ENCODE measurements at places on chromosomes 2 and 18. TPM values are rescaled to one million over a fixed set of nuclear protein-coding genes. Genes with fewer than 3 reads are reported as not detected.

Gene TUBB8B
- total RNA-seq, result not detected

Gene HOXD8
- not detected for total RNA-seq

Gene SIX2
- total RNA-seq, result 0.12 TPM

Gene IGFBP2
- total RNA-seq, result 3.6 TPM

Gene DYNAP
- total RNA-seq, result not detected

Gene GALNT5
- not detected for total RNA-seq

Gene HOXD4
- total RNA-seq, result not detected

Gene TRABD2A
- 35.1 TPM for total RNA-seq

Gene MAL
- total RNA-seq, result 93.8 TPM

Gene TBR1
- total RNA-seq, result 0.05 TPM

Gene QPCT
- total RNA-seq, result 0.35 TPM

Gene FRZB
- not detected for total RNA-seq

Gene PNPT1
- 21.6 TPM for total RNA-seq

Gene ANO7
- 0.72 TPM for total RNA-seq

Gene HYCC2
- 31.5 TPM for total RNA-seq

Gene SLC5A7
- total RNA-seq, result not detected

DNA sequence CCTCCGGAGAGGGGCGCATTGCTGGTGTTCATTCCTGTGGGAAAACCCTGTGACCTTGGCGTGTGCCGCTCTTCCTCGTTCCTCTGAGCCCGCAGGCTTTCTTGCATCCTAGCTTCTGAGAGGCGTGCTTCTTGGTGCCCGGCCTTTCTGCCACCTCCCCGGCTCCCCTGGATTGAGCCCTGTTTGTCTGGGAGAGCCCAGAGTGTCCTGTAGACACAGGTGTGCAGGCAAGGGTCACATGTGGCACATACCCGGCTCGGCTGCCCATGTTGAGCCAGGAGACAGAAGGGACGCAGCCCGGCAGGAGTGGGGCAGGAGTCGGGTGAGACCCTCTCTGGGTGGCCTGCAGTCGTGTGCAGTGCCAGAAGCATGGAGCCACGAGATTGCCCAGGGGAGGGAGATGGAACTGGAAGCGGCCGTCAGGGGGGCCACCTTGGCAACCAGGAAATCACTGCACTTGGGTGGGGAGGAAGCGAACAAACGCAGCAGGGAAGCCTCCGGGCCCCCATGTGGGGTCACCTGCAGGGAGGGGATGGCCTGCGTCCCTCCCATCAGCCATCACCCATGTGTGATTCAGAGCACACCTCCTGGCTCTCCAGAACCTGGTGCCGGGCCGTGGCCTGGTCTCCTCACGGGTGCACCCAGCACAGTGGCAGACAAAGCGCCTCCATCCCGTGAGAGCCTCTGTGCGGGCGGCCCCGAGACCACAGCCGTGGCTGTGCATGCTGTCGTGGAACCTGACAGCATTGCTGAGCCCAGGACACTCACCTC, 92.9 kb downstream of the SH3BP4 start:
- H3K4me3 ChIP-seq, result no peak overlapping the region
- no peak for DNase-seq
- no peaks in the 10 kb centered on the region for H3K36me3 ChIP-seq
- H3K4me1 ChIP-seq, result peaks cover 14% of the 10 kb centered on the region
- H3K27ac ChIP-seq, result no peak overlapping the region
- peaks cover 9% of the 10 kb centered on the region for H3K27me3 ChIP-seq

DNA sequence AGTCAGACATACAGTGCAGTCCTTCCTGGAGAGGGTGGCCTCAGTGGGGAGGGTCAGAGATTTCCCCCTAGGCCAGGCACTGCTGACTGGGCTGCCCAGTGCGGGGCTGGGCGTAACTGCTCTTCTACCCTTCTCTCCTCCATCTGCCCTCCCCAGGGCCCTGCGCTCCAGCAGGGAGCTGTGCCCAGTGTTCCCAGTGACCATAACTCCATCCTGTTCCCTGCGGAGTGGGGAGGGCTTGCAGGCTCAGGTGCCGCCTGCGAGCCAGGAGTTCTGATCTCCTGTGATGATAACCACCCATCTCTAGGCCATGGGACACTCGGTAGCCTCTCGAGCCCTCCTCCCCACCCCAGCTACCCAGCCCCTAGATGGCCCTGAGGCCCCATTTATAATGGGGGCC, 107.6 kb downstream of the SMAD7 start:
- DNase-seq, result no peak
- H3K27me3 ChIP-seq, result no peaks in the 10 kb centered on the region
- peaks cover 2% of the 10 kb centered on the region for H3K36me3 ChIP-seq
- no peak overlapping the region for H3K4me3 ChIP-seq

GRCh38 chr2:237231593-237231992, 145.9 kb downstream of the COPS8 start:
- peaks cover 56% of the 10 kb centered on the region for H3K27me3 ChIP-seq
- H3K36me3 ChIP-seq, result no peaks in the 10 kb centered on the region
- H3K4me1 ChIP-seq, result peaks cover 15% of the 10 kb centered on the region
- no peak for DNase-seq
- no peak overlapping the region for H3K27ac ChIP-seq

GRCh38 chr2:235981631-235982030, 186.6 kb downstream of the GBX2 start:
- H3K27ac ChIP-seq, result no peak overlapping the region
- H3K36me3 ChIP-seq, result no peaks in the 10 kb centered on the region
- H3K4me1 ChIP-seq, result no peaks in the 10 kb centered on the region
- H3K4me3 ChIP-seq, result no peak overlapping the region
- H3K27me3 ChIP-seq, result peaks cover 19% of the 10 kb centered on the region
- no peak for DNase-seq

- peaks cover 19% of the 10 kb centered on the region for H3K27me3 ChIP-seq
- no peak overlapping the region for H3K27ac ChIP-seq
- H3K4me1 ChIP-seq, result peaks cover 22% of the 10 kb centered on the region
- H3K36me3 ChIP-seq, result no peaks in the 10 kb centered on the region
- peak; percentile 48 for DNase-seq
- peak overlapping the region; percentile 53 for H3K4me3 ChIP-seq
Measured at GRCh38 chr2:226423498-226423960, 376.1 kb downstream of the IRS1 start.

GRCh38 chr2:143433251-143433650, 304.0 kb downstream of the ARHGAP15 start:
- DNase-seq, result no peak
- no peaks in the 10 kb centered on the region for H3K36me3 ChIP-seq
- H3K27ac ChIP-seq, result peak overlapping the region; percentile 27
- H3K4me3 ChIP-seq, result no peak overlapping the region
- peaks cover 22% of the 10 kb centered on the region for H3K4me1 ChIP-seq

DNA sequence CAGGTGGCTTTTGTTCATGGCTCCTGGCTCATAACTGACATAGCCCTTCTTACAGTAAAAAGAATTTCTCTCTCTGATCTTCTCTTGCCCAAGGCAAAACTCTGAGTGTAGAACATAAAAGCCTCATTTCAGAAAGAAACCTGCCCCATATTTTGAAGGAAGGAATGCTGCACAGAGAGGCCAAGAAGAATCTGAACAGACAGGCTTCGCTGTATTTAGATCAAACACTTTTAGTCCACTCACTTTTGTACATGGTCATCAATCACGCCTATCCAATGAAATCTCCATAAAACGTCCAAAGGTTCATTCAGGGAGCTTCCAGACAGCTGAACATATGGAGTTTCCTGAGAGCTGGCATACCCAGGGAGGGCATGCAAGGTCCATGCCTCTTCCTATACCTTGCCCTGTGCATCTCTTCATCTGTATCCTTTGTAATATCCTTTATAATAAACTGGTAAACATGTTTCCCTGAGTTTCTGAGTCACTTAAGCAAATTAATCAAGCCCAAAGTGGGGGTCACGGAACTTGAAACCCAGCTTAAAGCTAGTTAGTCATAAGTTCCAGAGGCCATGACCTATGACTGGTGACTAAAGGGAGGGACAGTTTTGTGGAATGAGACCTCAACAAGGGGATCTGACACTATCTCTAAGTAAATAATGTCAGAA, 62.5 kb upstream of the TMEM247 start:
- no peak for DNase-seq
- H3K4me3 ChIP-seq, result no peak overlapping the region
- peaks cover 4% of the 10 kb centered on the region for H3K4me1 ChIP-seq
- H3K27me3 ChIP-seq, result no peaks in the 10 kb centered on the region

- H3K4me3 ChIP-seq, result no peak overlapping the region
- no peaks in the 10 kb centered on the region for H3K4me1 ChIP-seq
- H3K27ac ChIP-seq, result no peak overlapping the region
- H3K36me3 ChIP-seq, result no peaks in the 10 kb centered on the region
- H3K27me3 ChIP-seq, result peaks cover 4% of the 10 kb centered on the region
Measured at GRCh38 chr2:199744724-199745123, 106.3 kb downstream of the FTCDNL1 start.

- H3K36me3 ChIP-seq, result no peaks in the 10 kb centered on the region
- no peak for DNase-seq
- H3K4me1 ChIP-seq, result peaks cover 56% of the 10 kb centered on the region
- peak overlapping the region; percentile 77 for H3K27ac ChIP-seq
- H3K4me3 ChIP-seq, result peak overlapping the region; percentile 71
Measured at GRCh38 chr2:169105476-169105875, 36.1 kb downstream of the DHRS9 start.

DNA sequence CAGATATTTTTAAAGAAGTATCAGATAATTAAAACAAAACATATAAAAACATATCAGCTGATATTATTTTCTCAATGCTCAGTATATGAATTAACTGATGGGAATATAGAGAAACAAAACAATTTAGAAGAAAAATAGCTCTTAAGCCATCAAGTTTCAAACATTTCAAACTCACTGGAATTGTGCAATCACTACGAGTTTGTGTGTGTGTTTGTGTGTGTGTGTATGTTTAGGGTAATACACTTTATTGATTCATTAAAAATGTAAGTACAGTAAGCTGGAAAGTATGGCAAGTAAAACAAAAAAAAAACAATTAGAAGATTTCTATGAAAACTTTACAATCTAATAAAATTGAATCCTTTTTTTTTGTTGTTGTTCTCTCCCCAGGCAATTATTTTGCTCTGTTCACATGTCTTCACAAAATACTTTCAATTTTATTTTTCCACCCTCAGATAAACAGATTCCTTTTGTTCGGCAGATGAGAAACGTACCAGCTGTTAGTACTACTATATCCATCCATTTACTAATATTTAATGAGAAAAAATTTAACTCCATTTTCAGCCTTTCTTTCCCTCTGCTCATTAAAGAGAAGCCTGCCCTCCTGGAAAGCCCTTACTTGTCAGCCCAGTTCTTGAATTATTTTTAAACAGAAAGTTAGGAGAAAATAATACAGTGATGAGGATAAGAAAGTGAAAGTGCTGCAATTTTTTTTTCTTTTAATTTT, 87.6 kb downstream of the SLC8A1 start:
- no peak for DNase-seq
- H3K4me1 ChIP-seq, result peaks cover 8% of the 10 kb centered on the region
- H3K27ac ChIP-seq, result no peak overlapping the region
- no peaks in the 10 kb centered on the region for H3K36me3 ChIP-seq
- peak overlapping the region; percentile 5 for H3K4me3 ChIP-seq

DNA sequence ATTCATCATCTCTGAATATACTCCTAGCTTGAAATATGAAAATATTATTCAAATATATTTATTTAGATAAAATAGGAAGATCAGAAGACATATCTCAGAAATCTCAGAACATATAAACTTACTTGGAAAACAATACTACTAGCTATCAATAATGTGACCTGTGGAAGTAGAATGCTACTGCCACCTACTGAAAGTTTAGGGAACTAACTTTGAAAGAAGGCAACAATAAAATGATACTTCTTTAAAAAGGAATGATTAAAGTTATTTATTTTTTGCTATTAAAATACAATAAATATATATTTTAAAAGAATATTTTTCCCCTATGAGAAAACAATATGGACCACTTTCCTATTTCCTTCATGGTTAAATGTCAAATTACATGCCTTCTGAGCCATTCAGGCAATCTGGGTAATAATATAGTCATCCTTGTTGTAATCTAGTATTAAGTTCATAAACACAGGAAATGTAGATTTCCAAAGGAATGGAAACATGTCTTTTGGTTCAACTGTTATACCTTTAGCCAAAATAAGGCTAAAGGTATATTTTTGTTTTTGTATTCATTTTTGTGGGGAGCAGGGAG, 26.0 kb downstream of the ACADL start:
- H3K27ac ChIP-seq, result no peak overlapping the region
- H3K4me3 ChIP-seq, result no peak overlapping the region
- DNase-seq, result no peak
- no peaks in the 10 kb centered on the region for H3K36me3 ChIP-seq
- no peaks in the 10 kb centered on the region for H3K4me1 ChIP-seq

DNA sequence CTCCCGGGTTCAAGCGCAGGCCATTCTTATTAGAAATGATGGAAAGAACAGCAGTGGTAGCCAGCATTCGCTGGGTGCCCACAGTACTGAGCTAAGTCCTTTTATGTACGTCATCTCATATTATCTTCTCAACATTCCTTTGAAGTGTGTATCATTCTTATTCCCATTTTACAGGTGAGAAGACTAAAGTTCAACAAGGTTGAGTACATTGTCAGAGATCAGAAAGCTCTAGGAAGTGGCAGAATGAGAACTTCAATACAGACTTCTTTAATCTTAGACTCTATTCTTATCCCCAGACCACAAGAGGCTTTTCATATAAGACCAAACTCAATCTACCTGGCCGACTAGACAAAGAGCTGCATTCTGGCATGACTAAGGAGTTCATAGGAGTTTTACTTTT, 86.7 kb downstream of the NPAS2 start:
- H3K27ac ChIP-seq, result no peak overlapping the region
- H3K4me3 ChIP-seq, result no peak overlapping the region
- peaks cover 17% of the 10 kb centered on the region for H3K4me1 ChIP-seq
- DNase-seq, result no peak

- DNase-seq, result peak; percentile 44
- H3K36me3 ChIP-seq, result peaks cover 70% of the 10 kb centered on the region
- no peaks in the 10 kb centered on the region for H3K27me3 ChIP-seq
- peak overlapping the region; percentile 97 for H3K27ac ChIP-seq
- H3K4me3 ChIP-seq, result peak overlapping the region; percentile 80
Measured at GRCh38 chr2:102367331-102367971, 11.9 kb downstream of the IL18R1 start.

- H3K27me3 ChIP-seq, result peaks cover 54% of the 10 kb centered on the region
- H3K27ac ChIP-seq, result no peak overlapping the region
- DNase-seq, result no peak
- peak overlapping the region; percentile 80 for H3K4me3 ChIP-seq
- H3K4me1 ChIP-seq, result peaks cover 14% of the 10 kb centered on the region
Measured at GRCh38 chr18:26657631-26658581, 109.6 kb upstream of the KCTD1 start.

GRCh38 chr2:50535971-50536759, 495.8 kb downstream of the NRXN1 start:
- no peak overlapping the region for H3K27ac ChIP-seq
- H3K36me3 ChIP-seq, result no peaks in the 10 kb centered on the region
- H3K4me1 ChIP-seq, result no peaks in the 10 kb centered on the region
- DNase-seq, result no peak
- no peak overlapping the region for H3K4me3 ChIP-seq

- no peak overlapping the region for H3K4me3 ChIP-seq
- no peaks in the 10 kb centered on the region for H3K36me3 ChIP-seq
- no peaks in the 10 kb centered on the region for H3K27me3 ChIP-seq
- DNase-seq, result no peak
Measured at GRCh38 chr2:80247339-80247738, 57.2 kb downstream of the LRRTM1 start.
